Right lobe of liver (tissue), 6 donors: ENCODE measurements at places on chromosomes 1 and 21. TPM values are rescaled to one million over a fixed set of nuclear protein-coding genes. Genes with fewer than 3 reads are reported as not detected.

SMPDL3B gene
- total RNA-seq = not detected

PALMD gene
- 16.5 TPM for total RNA-seq

FAM177B gene
- total RNA-seq = not detected

IL20 gene
- total RNA-seq = not detected

MASP2 gene
- total RNA-seq = 144 TPM

DDAH1 gene
- total RNA-seq = 55.7 TPM

PCP4L1 gene
- 2.9 TPM for total RNA-seq

KCNQ4 gene
- total RNA-seq = 0.18 TPM

TRIM63 gene
- 3.5 TPM for total RNA-seq

FNDC10 gene
- 0.66 TPM for total RNA-seq

C8B gene
- total RNA-seq = 422 TPM

FCAMR gene
- 0.44 TPM for total RNA-seq

ZBTB8B gene
- not detected for total RNA-seq

CYP4A22 gene
- 77.4 TPM for total RNA-seq

LDLRAD1 gene
- total RNA-seq = not detected

UMODL1 gene
- 0.06 TPM for total RNA-seq

CNR2 gene
- 0.04 TPM for total RNA-seq

PCP4 gene
- total RNA-seq = not detected

RNU1-1 gene
- 1,415 TPM for total RNA-seq

OR2L5 gene
- total RNA-seq = not detected

ANKRD35 gene
- 1.2 TPM for total RNA-seq

OR2T29 gene
- not detected for total RNA-seq

NBPF6 gene
- total RNA-seq = not detected

RNU1-3 gene
- under 0.01 TPM for total RNA-seq

MATN1 gene
- total RNA-seq = not detected
